ENCODE measurements at places on chromosomes 4 and X. TPM values are rescaled to one million over a fixed set of nuclear protein-coding genes. Genes with fewer than 3 reads are reported as not detected.

DNA sequence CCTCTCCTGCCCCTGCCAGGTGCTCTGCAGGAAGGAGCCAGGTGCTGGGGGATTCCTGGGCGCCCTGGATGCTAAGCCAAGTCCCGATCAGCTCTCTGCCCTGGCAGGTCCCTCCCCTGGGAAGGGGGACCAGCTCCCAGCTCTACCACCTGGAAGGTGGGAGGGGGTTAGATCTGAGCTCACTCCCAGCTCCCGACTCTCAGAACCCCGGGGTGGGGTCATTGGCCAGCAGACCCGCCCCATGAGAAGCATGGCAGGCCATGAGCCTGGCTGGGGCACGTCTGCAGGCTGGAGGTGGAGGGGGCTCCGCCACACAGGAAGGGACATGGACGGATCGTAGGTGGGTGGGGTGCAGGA is 83.4 kb upstream of the NKX1-1 start:
- DNase-seq = no peak

The PCYT1B gene
- total RNA-seq = not detected

The CCNA2 gene
- 58.9 TPM for total RNA-seq

GRCh38 chr4:152672206-152673092 is 7.3 kb downstream of the TMEM154 start:
- DNase-seq = no peak

GRCh38 chrX:124378643-124379042 is 32.3 kb downstream of the SH2D1A start:
- no peak for DNase-seq

DNA sequence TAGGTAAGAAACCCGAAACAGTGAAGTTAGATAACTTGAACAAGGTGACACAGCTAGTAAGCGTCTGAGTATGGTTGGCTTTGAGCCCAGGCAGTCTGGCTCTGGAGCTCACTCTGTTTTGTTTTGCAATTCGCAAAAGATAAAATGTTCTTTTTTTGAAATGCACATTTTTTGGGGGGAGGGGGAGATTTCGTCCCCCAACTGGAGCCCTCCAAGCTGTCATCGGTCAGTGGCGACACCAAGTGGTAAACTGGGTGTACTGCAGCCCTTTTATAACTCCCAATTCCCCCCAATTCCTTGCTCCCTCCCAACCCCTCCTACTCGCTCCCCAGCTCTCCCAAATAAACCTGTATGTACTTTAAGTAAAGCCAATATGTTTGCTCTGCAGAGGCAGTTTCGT is 2.8 kb upstream of the CLCN5 start:
- peak; percentile 16 for DNase-seq

GRCh38 chrX:138775517-138775916 is 64.0 kb upstream of the FGF13 start:
- DNase-seq = peak; percentile 13

GRCh38 chr4:967113-968104 is 6.0 kb downstream of the DGKQ start:
- DNase-seq = no peak

- no peak for DNase-seq
Measured at GRCh38 chrX:23764188-23764984, 18.6 kb upstream of the SAT1 start.

GRCh38 chr4:35709080-35709479 is 535.2 kb downstream of the ARAP2 start:
- no peak for DNase-seq

DNA sequence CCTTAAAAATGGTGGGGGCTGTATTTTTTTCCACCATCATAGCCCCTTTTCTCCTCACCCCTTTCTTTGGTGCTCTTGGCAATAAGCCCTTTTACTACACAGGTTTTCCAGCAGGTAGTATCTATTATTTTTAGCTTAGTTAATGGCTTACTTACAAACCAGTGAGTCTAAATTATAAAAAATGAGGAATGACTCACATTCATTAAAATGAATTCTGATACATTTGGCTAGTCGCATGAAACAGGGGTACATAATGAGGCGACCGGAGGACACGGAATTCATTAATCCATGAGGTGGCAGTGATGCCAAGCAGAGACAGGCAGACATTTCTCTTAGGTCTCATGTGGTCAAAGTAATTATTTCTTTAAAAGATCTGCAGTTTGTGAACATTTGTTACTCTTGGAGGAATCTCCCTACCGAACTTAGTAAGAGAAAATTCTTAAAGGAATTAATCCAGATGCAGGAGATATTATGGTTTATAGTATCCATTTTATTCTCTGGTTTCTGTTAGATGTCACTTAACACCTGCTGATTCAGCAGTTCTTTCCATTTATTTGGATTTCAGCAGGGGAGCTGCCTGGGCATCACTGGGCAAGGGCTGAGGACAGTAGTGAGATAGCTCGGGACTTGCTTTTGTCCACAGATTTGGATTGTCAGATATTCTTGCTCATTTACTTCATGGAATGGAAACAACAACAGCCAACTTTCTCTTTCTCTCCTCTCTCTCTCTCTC is 575.0 kb upstream of the NR3C2 start:
- no peak for DNase-seq

DNA sequence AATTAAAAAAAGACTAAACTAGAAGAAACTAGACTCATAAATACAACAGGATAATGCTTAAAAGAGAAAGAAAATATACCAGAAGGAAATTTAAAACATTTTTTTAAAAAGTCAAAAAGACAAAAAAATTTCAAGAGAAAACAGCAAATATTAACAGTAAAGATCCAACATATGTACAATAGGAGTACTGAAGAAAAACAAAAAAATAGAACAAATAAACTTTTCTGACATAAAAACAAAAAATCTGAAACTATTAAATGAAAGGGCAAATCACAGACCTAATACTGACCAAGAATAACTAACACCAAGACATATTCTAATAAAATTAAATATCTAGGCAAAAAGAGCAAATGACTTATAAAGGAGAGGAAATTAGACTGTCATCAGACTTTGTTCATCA is 11.5 kb downstream of the DNAJB14 start:
- no peak for DNase-seq

The SPIN4 gene
- total RNA-seq = 3.8 TPM

- peak; percentile 21 for DNase-seq
Measured at GRCh38 chr4:140291259-140291658, 82.2 kb upstream of the SCOC start.

- no peak for DNase-seq
Measured at GRCh38 chr4:129387666-129388065, 291.7 kb downstream of the C4orf33 start.

GRCh38 chrX:39650768-39651347 is 446.9 kb downstream of the BCOR start:
- no peak for DNase-seq

GRCh38 chrX:672931-673330 is 42.3 kb downstream of the SHOX start:
- DNase-seq = peak; percentile 63

The SPRY1 gene
- 2.6 TPM for total RNA-seq

The MBTPS2 gene
- 28.8 TPM for total RNA-seq

DNA sequence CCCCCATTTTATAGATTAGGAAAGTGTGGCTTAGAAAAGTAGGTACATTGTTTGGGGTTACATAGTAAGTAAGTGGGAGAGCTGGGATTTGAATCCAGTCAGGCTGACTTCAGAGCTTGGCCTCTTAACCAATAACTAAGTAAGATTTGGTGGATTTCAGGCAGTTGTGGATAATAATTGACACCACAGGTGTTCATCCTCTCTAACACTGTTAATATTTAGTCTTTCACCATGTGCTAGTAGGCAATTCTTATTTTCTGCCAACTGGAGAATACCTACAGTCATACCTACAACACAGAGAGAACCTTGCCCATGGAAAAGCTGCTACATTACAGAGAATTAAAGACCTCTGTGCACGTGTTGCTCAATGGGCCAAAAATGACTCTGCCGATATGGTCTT is 89.5 kb downstream of the DIAPH2 start:
- DNase-seq = no peak

The GYPE gene
- 2.5 TPM for total RNA-seq

DNA sequence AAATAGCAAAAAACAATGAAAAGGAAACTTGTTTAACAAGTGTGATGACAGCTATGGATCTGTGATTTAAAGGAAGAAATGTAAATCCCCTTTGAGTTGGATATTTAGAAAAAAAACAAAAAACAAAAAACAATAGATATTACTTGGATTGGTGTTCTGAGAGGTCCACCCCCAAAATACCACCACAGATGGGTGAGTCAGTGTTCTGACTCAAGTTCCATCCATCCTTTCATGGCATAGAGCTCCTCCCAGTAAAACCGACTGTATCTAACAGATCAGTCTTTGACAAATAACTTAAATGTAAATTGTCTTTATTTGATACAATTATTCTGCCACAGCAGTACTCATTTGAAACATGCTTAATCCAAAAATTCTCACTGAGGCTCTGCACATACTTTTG is 27.4 kb downstream of the TMPRSS11B start:
- DNase-seq = no peak

DNA sequence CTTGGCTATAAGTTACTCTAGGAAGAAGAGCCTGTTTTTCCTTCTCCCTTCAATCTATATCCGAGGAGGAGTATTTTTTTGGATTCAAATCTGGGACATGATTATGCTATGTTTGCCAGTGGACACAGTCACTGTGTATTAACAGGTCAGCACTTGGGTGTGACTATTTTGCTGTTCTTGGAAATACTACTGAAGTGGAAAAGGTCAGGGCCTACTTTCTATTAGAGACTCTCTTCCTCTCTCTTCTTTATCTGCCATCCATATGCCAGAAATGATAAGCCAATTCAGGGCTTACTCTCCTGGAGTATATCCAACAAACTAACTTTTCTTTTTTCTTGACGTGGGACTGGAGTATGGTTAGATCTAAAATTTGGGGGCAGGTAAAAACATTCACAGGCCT is 40.5 kb downstream of the MID1IP1 start:
- DNase-seq = no peak

- DNase-seq = no peak
Measured at GRCh38 chr4:22900876-22901275, 208.1 kb downstream of the GBA3 start.

The FAM149A gene
- not detected for total RNA-seq

- DNase-seq = peak; percentile 46
Measured at GRCh38 chr4:111961809-111962208, 183.4 kb upstream of the FAM241A start.

GRCh38 chr4:185463541-185463940 is 8.0 kb downstream of the CCDC110 start:
- no peak for DNase-seq

- DNase-seq = no peak
Measured at GRCh38 chr4:4542774-4543485, 1.1 kb upstream of the STX18 start.

DNA sequence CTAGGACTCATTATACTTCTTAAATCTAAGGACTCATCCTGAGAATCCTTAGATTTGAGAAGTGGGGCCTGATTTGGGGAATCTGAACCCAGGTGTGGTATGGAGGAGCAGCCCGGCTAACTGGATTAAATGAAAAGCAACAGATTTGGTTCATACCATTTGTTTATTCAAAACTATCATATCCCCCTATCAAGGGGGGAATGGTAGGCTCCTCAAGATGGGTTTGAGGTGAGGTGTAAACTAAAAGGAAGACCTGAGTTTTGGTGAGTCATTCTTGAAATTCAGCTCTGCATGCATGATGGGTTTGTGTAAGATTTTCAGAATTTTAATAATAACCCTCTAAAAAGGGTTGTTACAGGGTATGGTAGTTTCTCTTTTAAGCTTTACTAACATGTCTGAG is 53.4 kb downstream of the CASP6 start:
- no peak for DNase-seq

The AFM gene
- total RNA-seq = not detected

- DNase-seq = no peak
Measured at GRCh38 chr4:3239998-3240920, 8.7 kb upstream of the MSANTD1 start.

- peak; percentile 99 for DNase-seq
Measured at GRCh38 chr4:114015444-114015899, 36.0 kb upstream of the ARSJ start.

The SOX3 gene
- total RNA-seq = not detected

- DNase-seq = no peak
Measured at GRCh38 chrX:2487366-2487765, 13.4 kb downstream of the DHRSX start.

The TIMP1 gene
- total RNA-seq = 932 TPM

The PAGE2B gene
- not detected for total RNA-seq

- DNase-seq = peak; percentile 75
Measured at GRCh38 chr4:7831330-7831729, 108.3 kb downstream of the AFAP1 start.

The BMPR1B gene
- not detected for total RNA-seq

The GPC3 gene
- not detected for total RNA-seq

- peak; percentile 83 for DNase-seq
Measured at GRCh38 chr4:113758372-113758771, 3.2 kb downstream of the CAMK2D start.

GRCh38 chrX:13697976-13698375 is 9.0 kb downstream of the RAB9A start:
- DNase-seq = no peak

DNA sequence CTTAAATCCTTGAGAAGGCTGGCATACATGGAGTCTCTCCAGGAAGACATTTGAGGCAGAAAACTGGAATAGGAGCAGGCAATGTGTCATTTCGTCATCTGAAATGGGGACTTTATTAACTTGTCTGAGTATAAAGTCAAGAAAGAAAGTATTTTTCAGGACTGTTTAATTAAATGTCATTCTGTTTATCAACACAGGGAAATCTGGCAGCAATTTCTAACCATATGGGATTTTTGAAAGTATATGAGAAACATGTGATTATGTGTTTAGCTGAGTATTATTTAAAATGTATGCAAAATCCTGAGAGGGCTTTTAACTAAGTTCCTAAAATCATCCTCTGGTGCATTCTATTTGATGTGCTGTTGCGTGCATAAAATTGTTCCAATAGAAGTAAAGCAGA is 3.9 kb upstream of the FAM9A start:
- no peak for DNase-seq

DNA sequence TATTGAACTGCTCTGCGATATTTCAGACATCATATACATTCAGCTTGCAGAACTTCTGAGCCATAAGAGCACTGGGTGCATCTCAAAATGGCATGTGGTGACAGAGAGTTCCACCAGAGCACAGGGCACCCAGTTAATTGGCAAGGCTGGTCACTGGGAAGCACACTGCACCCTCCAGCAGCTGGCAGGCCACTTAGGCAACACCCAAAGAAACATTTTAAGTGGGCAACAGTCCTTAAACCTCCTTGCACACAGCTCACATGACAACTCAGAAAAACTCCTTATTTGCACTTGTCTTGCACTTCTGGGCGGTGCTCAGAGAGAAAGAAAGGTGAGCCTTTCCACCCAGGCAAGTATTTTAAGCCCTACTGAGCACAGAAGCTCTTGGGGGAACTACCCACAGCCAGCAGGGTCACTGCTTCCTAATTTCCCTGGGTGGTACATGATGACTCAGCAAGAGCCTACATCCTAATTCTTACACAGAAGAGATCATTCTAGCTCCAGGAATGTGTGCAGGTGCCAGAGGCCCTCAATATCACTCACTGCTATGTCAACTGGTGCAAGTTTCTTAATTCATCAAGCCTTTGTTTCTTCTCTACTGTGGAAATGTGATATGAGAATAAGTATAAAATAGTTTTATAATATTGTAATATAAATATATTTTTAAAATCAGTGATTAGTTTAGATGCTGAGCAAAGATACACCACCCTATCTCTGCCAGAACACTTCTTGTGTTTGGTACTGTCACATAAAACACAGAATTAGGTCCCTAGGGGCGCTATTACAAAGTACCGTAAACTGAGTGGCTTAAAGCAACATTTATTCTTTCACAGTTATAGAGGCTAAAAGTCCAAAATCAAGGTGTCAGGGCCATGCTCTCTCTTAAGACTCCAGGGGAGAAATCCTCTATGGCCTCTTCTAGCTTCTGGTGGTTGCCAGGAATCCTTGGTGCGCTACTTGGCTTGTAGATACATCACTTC is 155.1 kb upstream of the PPARGC1A start:
- DNase-seq = no peak

Data from HFFc6 (cell line).